M059J (cell line): ENCODE measurements at places on chromosomes 3 and 15. TPM values are rescaled to one million over a fixed set of nuclear protein-coding genes. Genes with fewer than 3 reads are reported as not detected.

DNA sequence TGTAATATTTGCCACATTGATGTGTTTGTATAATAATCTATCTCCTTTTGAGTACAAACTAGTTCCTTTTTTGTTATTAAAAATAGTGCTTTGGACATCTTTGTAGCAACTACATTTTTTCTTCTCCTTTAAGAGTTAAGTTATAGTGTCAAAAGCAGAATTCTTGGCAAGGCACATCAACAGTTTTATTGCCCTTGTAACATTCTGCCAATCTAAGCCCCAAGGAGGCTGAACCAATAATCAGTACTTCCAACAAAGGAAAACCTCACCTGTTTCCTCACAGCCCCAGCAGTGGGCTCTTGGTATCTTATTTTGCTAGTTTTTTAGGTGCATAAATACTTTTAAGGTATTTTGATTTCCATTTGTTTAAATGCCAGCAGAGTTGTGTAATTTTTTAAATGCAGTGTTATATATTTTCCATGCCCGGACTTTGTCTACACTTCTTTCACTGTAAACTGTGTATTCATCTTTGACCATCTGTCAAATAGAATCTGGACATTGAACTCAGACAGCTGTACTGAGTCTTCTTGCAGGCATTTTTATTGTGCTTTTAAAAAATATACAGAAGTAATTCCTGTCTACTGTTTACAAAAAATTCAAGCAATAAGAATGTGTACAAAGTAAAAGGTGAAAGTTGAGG is 101.0 kb downstream of the MYLK start:
- DNase-seq = no peak

DNA sequence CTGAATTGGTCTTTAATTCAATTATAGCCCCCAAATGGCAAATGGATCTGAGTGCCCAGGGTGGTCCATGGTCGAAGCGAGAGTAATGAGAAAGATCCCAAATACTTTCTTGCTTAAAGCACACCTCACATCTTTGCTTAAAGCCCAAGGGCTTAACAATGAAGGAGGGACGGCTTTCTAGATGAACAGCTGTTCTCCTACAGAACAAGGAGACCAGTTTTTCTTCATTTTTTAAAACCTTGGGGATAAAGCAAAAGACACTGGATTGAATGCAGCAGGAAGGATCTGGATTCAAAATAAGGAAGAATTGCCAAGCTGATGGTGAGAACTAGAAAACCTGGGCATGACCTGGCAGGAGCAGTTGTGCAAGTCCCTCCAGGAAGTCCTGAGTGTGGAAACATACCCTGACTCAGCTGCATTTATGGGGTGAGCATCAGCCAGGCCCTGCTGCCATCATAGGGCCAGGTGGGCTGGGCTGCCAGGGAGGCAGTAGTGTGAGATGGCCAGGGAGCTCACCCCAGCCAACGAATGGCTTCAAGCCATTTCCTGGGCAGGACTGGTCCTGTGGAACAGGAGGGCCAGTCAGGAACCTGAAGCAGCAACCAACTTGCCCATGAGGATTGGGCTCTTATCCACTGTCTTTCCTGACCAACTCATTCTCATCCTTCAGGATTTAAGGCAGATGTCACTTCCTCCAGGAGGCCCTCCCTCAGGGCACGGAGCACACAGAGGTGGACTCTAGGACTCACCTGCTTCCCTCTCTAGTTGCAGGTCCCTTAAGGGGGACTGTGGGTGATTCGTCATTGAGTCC is 18.4 kb upstream of the RHCG start:
- peak; percentile 29 for DNase-seq

DNA sequence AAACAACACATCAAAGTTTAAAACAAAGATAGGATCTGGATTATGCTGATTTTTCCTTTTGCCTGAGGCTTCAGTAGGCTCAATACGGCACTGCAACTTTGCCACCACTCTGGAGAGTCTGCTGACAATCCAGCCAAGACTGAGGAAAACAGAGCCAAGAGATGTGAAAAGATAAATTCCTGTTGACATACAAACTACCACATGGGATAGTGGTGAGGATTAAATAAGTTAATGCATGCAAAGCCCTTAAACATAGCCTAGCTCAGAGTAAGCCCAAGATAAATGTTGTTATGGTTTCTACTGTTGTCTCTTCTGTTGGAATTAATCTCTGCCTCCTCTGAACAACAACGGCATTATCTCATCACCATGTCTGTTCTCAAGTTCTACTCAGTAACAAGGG is 245.9 kb upstream of the LMCD1 start:
- no peak for DNase-seq

GRCh38 chr15:78906316-78906620 is 33.6 kb downstream of the MORF4L1 start:
- DNase-seq = peak; percentile 85

DNA sequence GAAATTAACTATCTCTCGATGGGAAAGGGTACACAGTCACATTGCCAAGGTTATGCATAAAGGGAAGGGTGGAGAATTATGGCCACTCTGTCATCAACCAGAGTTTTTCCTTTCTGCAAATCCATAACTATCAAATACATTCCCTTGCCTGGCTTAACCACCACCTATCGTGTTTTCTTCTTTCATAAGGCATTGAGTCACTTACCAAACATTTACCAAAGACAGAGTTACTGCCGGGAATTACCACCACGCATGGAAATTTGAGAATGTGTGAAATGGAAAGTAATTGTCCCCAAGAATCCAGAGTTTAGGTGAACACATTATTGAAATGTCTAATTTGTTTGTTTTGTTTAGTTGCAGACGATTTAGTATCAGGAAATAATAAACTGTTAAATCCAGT is 134.3 kb upstream of the LRRN1 start:
- peak; percentile 36 for DNase-seq

GRCh38 chr3:123759311-123759710 is 124.8 kb downstream of the MYLK start:
- peak; percentile 86 for DNase-seq

- DNase-seq = peak; percentile 29
Observed at GRCh38 chr3:141529717-141530414, 43.0 kb downstream of the RASA2 start.

- no peak for DNase-seq
Observed at GRCh38 chr3:9153904-9154619, 95.4 kb downstream of the SRGAP3 start.

DNA sequence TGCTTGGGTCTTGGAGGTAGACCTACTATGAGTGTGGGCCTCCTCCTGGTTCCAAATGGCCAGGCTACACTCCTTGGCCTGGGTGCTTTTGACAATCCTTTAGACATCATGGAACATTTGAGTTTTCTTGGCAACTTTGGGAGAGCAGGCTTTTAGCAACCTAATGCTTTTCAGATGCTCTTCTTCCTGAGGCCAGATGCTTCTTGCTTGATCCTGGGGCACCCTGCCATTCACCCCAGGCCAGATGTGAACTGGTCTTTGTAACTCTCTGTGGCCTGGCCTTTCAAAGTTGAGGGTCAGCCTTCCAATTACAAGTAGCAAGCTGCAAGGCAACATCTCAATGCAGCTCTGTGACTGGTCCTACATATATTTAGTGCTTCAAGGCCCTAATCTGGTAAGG is 40.5 kb downstream of the RTP1 start:
- no peak for DNase-seq

- peak; percentile 33 for DNase-seq
Observed at GRCh38 chr15:63874616-63875015, 40.9 kb upstream of the HERC1 start.

GRCh38 chr3:128168836-128169235 is 15.6 kb downstream of the EEFSEC start:
- no peak for DNase-seq

DNA sequence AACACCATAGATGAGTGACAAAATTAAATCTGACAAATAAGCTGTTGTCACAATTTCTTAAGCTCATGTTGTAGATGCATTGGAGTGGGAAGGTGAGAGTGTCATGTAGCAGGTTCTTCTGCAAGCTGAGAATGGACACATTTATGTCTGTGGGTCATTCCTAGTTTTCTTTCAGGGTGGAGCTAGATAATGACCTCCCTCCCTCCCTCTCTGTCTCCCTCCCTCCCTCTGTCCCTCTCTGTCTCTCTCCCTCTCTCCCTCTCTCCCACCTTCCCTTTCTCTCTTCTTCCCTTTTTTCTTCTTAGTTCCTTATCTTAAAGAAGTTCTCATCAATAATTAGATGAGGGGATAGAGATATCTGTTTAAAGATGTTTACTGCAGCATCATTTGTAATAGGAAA is 36.0 kb downstream of the PXYLP1 start:
- no peak for DNase-seq

- no peak for DNase-seq
Observed at GRCh38 chr3:156642750-156643728, 31.4 kb upstream of the TIPARP start.

- no peak for DNase-seq
Observed at GRCh38 chr15:69577397-69577796, 124.8 kb downstream of the RPLP1 start.

DNA sequence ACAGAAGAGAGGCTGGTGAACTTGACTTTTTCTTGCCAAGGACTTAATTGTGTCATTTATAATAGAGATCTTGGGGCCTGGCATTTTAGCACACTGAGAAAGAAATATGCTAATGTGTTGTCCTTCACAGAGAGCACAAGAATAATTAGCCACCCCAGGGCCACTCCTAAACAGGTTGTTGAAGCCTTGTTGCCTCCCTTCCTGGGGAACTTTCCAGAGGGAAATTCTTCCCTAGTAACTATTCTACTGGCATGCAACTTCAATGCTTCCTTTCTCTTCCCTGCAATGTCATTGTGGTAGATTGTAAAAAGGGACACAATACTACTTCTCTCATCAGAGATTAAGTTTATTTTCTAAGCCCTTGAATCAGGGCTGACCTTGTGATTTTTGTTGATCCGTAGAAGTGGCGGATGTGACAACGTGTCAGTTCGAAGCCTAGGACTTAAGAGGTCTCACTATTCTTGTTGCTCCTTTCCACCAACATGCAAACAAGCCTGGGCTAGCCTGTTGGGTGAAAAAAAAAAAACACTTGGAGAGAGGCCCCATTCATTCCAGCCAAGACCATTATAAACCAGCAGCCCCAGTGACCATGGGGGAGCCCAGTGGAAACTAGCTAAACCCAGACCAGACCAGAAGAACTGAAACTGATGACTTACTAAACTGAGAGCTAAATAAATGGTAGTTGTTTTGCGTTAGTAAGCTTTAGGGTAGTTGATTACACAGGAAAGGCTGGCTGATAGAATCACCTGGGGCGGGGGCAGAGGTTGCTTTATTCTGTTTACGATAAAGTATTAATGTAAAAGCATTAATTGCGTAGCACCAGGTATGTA is 287.2 kb downstream of the SHQ1 start:
- DNase-seq = no peak

DNA sequence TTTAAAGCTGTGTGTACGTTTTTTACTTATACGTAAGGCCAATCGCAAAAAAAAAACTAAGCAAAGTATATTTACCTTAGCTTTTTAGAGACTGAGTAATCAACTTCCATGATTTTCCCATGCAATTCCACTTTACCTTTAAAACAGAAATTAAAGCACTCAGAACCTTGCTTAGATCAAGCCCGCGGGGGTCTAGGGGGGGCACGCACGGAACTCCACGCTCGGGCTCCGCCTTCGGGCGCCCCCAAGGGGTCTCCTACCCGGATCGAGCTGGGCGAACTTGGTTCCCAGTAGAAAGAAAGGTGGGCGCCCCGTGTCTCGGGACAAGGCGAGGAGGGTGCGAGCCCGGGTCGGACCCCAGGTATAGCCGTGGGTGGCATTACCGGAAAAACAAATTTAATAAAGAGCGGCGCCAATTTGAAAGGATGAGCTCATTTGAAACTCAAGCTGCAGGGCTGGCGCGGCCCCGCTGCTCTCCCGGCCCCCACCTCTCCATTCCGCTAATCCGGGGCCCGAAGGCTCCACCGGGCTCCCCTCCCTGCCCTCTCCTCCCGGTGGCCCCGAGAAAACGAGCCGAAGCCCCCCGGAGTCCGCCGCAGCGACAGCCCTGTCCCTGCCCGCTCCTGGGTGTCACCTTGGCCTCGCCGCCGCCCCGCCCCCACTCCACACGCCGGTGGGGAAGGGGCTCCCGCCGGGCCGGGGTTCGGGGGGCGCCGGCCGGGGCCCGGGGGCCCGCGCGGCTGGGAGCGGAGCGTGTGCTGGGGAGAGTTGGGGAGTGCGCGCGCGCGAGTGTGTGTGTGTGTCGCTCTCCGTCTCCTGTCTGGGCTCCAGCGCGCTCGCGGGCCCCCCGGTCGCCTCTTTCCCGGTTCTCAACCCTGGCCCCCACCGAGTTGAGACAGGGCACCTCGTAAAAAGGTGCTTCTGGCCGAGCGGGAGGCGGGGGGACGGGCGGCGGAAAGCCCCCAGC is 1.5 kb downstream of the IGF2BP2 start:
- DNase-seq = peak; percentile 59

- DNase-seq = no peak
Observed at GRCh38 chr3:42394579-42395288, 15.7 kb downstream of the LYZL4 start.

GRCh38 chr3:182201456-182202168 is 489.9 kb downstream of the SOX2 start:
- DNase-seq = no peak

- DNase-seq = no peak
Observed at GRCh38 chr3:52704611-52705437, 767 bp downstream of the GLT8D1 start.

GRCh38 chr15:82894971-82895520 is 57.5 kb downstream of the HOMER2 start:
- peak; percentile 10 for DNase-seq

GRCh38 chr15:75170711-75171341 is 30.9 kb upstream of the C15orf39 start:
- peak; percentile 85 for DNase-seq

DNA sequence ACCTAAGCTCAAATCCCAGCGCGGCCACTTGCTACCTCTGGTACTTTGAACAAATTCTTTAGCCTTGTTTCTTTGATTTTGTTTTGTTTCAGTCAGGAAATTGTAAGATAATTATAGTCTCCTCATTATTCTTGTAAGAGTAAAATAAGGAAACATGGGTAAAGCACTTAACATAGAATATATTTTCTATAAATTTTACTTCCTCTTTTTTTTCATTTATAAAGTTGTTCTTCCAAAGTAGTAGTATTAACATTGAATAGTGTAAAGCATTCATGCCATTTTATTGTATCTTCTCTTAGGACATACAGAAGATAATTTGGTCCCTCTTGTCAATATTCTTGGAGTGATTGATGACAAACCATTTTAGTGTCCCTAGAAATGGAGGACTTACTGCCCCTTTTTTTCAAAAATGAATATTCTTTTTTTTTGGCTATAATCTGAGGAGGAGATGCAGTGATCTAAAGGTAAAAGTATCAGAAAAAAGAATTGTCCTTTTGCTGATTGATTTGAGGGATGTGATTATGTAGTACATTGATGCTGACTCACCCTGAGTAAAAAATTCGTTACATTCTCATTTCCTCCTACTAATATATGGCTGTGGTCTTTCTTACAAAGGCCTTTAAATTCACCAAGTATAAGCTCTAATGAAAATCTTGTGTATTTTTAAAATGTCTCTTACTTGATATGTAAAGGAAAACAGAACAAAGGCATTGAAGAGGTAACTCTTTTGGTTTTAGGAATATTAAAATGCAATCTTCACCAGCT is 51.0 kb downstream of the ALCAM start:
- no peak for DNase-seq

- DNase-seq = no peak
Observed at GRCh38 chr15:37081983-37082382, 18.4 kb downstream of the MEIS2 start.

GRCh38 chr3:71991046-71991445 is 206.1 kb upstream of the PROK2 start:
- no peak for DNase-seq

Gene PCOLCE2
- total RNA-seq = 21.6 and 26.5 TPM in 2 replicates

Gene RAB6B
- 0.25 and 0.62 TPM in 2 replicates for total RNA-seq

Gene STRIT1
- not detected in 2 replicates for total RNA-seq

Gene MNS1
- 3.4 and 5.6 TPM in 2 replicates for total RNA-seq

Gene CPNE9
- total RNA-seq = not detected in 2 replicates

Gene TERC
- 33.4 and 110 TPM in 2 replicates for total RNA-seq

Gene NUP210
- 3.5 and 8.5 TPM in 2 replicates for total RNA-seq

Gene BOC
- 5.0 and 12.5 TPM in 2 replicates for total RNA-seq

Gene GRIP2
- 6.8 and 7.6 TPM in 2 replicates for total RNA-seq

Gene BCHE
- 4.0 and 8.0 TPM in 2 replicates for total RNA-seq

Gene BFSP2
- total RNA-seq = not detected in 2 replicates
